Activated CD4-positive, alpha-beta T cell treated with anti-CD3 and anti-CD28 coated beads, Interleukin-2, amount 10 ng/mL, durations not matched to agents 24 days and 14 days (primary cell): ENCODE measurements at places on chromosomes 1 and 21.

DNA sequence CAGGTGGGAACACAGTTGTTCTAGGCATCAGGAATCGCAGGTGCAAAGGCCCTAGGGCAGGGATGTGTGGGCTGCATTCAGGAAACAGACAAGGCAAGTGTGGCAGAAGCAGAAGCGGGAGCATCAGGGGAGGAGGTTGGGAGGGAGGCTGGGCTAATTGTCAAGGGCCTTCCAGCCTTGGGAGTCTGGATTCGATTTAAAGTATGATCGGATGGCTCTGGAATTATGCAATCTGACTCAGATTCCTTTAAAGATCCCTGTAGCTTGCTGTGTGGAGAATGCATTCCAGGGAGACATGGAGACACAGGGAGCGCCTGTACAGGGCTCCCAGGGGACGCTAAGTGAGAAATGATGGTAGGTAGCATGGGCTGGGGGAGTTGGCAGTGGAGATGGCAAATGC is 86.5 kb downstream of the LACTBL1 start:
- no peak for DNase-seq

DNA sequence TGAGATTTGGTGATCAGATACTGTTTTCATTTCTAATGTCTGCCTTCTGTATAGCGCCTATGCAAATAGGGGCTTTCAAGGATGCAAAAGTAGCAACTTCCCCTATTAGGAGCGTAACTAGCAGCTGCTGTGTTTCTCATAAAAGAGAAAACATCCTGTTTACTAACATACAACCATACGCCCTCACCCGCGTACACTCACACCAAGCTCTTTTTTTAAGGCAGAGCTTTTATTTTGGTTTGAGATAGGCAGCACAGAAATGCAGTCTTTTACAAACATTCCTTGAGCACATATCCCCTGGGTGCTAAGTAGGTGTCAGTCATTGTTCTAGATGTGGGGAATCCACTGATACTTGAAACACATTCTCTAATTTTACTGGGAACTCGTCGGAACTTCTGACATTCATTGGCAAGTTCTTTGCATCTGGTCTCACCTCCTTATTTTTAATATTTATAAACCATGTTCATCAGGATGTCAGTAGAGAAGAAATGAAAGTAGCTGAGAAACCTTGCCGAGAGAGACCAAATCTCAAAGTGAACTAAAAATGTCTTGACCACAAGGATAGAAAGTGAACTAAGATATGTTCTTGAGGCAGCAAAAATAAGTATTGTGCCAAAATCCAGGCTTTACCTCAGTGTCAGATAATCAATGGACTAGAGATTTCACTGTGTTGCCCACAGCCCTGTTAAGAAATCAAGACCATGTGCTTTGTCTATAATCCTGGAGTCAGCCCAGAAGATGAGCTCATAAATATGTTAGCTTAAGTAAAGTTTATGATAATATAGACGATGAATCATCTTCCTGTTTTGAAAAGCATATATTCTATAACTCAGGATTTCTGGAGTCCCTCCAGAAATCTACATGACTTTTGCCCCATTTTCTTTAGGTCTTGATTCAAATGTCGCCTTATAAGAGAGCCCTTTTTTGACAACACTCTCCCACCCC is 350.9 kb downstream of the ST6GALNAC3 start:
- DNase-seq, result no peak

DNA sequence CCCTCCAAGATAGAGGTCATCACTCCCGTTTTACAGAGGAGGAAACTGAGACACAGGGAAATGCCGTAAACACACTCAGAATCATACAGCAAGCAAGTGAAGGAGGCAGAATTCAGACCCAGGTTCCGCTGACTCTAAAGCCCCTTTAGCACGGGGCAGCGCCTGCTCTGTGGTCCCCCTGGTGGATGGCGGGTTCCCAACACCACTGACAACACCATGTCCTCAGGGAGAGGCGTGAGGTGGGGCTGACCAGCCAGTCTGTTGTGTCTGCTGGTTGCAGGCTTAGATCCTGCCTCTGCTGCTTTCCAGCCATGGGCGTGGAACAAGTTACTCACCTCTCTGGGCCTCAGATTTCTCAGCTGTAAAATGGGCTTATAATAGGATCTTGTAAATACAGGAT is 617.3 kb downstream of the MATN1 start:
- peak; percentile 56 for DNase-seq

DNA sequence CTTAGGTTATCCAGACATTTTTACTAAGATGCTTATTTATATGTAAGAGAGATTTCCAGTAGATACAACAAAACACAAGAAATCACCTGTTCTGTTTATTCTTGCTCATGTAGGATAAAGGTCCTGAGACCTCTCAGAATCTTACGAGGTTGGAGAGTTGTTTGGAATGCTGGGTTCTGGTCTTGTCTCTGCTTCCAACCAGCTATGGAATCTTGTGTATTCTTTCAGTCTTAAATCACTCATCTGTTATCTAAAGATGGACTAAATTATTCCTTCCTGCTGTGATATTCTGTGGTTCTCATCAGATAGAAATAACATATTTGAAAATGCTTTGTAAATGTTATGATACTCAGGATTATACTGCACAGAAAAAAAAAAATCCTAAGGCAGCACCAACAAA is 21.3 kb downstream of the GNAT2 start:
- no peak for DNase-seq

DNA sequence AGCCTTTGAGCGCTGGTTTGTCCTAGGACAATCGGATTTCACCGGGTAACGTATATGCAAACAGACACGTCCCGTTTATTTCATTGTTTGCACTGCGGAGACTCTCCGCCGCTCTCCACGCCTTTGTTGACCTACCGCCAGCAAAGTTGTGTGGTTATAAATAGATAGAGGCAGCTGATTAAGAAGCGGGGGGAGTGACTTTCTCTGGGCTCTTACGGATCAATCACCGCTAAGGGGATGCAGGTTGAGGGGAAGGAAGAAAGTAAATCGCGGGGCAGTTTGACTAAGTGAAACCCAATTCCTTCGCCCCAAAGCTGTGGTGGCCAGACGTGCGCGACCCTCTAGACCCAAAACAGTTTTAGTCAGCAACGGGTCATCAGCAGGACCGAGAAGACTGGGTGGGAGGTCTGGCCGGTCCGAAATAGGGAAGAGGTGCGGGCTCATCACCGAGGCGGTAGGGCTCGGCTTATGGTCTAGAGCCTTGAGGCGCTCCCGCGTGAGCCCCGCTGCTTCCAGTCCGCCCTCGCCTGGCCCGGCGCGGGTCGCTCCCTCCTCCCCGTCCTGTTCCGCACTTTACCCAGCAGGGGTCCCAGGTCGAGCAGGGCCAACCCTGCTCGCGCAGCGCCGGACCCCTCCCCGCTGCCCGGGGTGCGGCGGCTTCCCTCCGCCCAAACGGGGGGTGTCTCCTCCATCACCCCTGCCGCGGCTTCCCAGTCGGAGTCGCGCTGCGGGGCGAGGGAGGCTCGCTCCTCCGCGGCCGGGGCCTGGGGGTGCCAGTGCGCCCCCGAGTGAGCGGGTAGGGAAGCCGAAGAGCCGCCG is 120.8 kb upstream of the RRP15 start:
- DNase-seq, result peak; percentile 58

DNA sequence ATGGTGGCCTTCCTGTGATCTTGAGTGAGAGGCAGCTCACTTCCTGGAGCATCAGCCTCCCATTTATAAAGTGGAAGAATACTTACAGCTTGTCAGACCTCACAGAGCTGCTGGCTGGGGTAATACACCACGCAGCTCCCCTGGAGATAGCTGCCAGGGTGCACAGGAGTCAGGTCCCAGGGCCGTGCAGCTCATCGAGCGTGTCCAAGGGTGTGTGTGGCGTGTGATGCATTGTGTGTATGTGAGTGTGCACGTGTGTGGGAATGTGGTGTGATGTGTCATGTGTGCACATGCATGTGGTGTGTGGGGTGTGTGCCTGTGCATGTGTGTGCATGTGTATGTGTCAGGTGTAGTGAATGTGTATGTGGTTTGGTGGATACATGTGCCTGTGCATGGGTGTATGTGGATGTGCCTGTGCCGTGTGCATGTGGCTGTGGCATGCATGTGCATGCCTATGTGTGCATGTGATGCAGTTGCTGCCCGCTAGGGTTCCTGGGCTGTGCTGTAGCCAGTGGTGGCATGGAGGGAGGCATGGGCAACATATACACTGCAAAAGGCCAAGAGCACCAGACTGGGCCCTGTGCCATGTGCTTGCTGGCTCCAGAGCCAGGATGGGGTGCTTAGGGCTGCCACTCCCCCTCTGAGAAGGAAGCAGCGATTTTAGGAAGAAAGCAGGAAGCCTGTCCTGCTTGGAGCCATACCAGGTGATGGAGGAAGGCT is 24.6 kb downstream of the WNT3A start:
- DNase-seq, result no peak

DNA sequence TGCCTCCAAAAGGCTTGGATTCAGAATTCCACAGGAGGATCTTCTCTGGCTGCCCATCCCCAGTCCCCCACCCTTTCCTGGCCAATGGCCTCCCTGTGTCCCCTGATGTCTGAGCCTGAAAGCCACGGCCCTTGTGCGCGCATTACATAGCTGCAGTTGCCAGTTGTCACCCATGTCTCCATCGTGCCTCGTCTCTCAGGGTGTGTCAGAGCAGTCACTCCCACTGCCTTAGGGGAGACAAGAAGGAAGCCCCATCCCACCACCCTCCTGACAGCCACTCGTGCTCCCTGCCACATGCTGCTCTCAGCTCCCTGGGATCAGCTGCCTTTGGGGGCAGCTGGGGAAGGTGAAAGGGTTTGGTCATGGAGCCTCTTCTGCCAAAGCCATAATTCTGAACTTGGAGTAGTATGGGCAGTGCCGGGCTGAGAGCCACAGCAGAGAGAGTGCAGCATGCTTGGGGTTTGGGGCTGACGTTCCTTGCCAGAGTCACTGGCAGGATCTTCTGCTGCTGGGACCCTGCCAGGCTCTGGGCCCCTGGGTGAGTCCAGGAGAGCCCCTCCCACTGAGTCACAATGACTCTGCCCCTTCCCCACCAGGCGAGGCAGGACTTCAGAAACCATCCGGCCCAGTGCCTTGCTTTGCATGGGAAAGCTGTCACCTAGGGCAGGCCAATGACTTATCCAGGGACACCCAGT is 285.9 kb upstream of the VAMP3 start:
- DNase-seq, result no peak

GRCh38 chr1:209758400-209758799 is 2.5 kb downstream of the TRAF3IP3 start:
- DNase-seq, result no peak

DNA sequence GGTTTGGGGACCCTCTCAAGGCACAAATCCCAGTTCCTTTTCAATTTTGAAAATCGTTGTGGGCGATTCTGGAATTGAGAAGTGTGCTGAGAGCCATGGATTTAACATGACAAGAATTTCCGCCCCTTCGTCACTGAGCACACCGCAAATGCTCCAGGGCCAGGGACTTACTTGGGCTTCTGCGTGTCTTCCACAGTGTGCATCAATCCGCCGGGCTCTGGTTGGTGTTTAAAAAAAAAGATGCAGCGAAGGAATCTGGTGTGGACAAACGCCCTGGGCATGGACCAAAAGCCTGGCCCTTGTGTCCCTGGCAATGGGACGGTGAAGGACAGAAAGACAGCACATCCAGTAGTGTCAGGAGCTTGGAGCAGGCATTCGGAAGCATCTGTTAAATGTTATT is 696 bp upstream of the CLDN14 start:
- no peak for DNase-seq

DNA sequence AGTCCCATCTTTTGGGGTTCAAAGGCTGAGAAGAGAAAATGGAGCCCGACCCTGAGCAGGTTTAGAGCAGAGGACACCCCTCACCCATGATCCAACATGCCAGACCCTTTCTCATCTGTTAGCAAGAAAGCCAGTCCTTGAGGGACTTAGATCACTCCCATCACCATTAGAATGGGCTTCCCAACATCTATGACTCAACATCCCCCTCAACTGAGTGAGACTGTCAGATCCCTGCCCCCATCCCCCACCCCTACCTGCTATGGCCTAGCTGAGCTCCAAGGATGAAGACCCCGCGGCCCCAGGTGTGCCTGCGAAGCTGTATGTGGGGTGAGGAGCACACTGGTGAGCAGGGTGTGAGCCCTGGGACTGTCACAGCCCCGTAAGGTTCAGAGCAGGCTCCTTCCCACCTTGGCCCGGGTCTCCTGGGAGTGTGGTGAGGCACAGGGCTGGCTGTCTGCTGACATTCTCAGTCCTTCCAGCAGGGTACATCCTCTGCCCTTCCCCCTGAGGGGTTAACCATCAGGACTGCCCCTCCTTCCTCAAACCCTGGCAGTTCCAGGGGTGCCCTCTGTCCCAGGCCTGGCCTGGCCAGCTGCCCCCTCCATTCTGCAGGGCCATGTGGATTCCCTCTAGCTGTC is 21.4 kb upstream of the BLACAT1 start:
- DNase-seq, result no peak

DNA sequence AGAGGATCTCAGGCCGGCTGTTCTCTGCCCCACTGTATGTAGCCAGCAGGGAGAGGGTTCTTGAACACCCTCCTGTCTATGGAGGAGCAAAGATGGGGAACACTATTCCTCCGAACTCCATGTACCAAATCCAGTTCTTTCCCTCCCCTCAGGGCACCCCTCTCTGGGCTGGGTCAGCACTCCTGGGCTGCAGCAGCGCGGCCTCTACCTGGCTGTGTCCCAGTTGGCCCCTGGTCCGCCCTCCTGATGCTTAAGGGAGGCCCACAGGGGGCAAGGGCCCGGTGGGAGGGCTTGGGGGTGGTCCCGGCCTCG is 471 bp upstream of the ADPRS start:
- no peak for DNase-seq

GRCh38 chr1:116502671-116503314 is 68.0 kb downstream of the CD58 start:
- DNase-seq, result no peak

- DNase-seq, result no peak
Measured at GRCh38 chr1:44542420-44543063, 131.7 kb downstream of the TMEM53 start.

GRCh38 chr1:45685308-45686014 is 872 bp downstream of the GPBP1L1 start:
- DNase-seq, result no peak

GRCh38 chr1:245526141-245526540 is 371.4 kb downstream of the KIF26B start:
- no peak for DNase-seq

GRCh38 chr21:18722193-18722592 is 318.6 kb upstream of the TMPRSS15 start:
- no peak for DNase-seq

DNA sequence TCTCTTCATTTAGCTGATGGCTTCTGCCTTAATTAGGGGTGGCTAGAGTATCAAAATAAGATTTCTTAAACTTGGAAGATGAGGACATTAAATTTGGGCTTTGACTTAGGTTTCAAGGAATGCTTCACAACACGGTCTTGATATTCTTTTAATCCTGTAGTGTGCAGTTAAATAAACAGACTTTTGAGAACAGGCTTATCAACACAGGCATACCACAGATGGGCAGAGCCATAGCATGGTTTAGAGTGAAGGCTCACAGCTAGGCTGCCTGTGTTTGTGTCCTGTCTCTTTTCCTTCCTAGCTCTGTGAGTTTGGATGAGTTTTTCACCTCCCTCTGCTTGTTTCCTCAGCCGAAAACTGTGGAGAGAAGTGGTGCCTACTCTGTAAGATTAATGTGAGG is 102.3 kb upstream of the IPO9 start:
- no peak for DNase-seq

DNA sequence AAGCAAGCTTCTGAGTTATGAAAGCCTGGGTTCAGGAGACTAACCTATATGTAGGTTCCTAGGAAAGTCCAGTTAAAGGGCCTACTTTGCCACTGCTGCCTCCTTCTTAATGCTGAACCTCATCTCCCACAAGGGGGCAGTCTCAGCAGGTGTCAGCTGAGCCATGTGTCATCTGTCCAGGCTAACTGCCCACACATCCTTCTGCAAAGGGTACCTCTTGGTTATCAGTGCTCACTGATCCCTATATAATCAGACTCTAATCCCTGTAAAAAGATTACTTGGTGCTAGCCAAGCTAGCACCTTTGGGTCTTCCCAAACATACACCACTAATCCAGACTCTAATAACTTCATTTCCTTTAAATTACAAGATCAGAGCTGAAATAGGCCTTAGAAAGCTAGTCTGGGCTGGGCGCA is 9.0 kb downstream of the PRDX1 start:
- peak; percentile 89 for DNase-seq
